ENCODE measurements at places on chromosomes 16 and 17.
A peak's percentile ranks its signal among the peaks of the same experiment; 100 is the strongest.

- no peak for DNase-seq
These were observed 35.3 kb downstream of the FAM20A start for GRCh38 chr17:68565661-68566441.

- no peak for DNase-seq
These were observed 218.3 kb downstream of the IRF8 start for GRCh38 chr16:86117235-86117634.

DNA sequence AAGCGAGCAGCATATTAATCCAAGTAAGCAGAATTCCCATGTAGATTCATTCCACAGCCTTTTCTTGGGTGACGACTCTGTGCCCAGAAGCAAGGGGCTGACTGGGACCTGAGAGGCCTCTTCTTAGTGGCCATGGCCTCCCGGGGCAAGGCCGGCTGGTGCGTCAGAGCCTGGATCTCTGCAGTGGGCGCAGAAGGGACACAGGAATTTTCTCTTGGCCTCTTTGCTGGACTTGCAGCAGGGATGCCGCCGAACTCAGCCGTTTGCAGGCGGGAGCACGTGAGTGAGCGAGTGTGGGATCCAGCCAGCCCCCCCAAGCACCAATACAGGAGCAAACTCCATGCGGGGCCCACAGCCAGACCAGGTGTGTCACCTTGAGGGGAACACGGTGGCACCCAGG is 151.8 kb downstream of the RPTOR start:
- DNase-seq: no peak

GRCh38 chr17:29149431-29150064 is 30.6 kb downstream of the MYO18A start:
- DNase-seq: peak; percentile 78

DNA sequence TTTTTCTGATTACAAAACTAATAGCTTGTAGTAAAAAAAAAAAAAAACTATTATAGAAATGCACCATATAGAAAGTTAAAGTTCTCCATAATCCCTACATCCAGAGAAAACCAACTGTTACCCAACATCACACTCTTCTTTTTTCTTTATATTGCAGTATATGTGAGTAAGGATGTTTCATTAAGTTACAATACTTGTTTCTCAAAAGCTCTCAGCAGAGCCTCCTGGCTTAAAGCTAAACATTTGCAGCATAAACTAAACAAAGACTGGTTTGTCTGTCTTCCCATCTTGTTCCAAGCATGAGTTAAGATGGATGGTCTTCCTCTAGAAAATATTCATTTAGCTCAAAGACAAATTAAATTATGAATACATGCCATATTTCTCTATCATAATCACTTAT is 25.2 kb downstream of the GRB2 start:
- no peak for DNase-seq

- DNase-seq: no peak
These were observed 25.8 kb downstream of the STAT3 start for GRCh38 chr17:42362245-42362961.

- DNase-seq: no peak
These were observed 28.1 kb downstream of the USP32 start for GRCh38 chr17:60363700-60364405.

DNA sequence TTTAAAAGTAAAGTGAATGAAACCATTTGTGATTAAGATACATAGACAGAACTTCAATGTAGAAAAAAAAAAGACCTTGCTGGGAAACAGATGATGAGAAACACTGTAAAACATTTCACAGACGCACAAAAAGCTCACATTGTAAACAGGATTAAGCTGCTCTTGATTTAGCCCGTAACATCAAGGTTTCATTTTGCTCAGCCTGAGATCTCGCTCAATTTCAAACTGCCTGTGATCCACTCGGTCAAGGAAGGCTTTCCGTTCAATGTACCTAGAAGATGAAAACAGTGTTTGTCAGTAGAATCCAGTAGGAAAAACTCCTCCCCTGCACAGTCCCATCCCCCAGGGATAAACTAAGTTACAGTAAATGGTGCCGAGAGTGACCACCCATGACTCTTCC is 42.3 kb upstream of the BCAR1 start:
- DNase-seq: no peak

GRCh38 chr16:74709441-74709877 is 8.8 kb upstream of the MLKL start:
- DNase-seq: peak; percentile 83

DNA sequence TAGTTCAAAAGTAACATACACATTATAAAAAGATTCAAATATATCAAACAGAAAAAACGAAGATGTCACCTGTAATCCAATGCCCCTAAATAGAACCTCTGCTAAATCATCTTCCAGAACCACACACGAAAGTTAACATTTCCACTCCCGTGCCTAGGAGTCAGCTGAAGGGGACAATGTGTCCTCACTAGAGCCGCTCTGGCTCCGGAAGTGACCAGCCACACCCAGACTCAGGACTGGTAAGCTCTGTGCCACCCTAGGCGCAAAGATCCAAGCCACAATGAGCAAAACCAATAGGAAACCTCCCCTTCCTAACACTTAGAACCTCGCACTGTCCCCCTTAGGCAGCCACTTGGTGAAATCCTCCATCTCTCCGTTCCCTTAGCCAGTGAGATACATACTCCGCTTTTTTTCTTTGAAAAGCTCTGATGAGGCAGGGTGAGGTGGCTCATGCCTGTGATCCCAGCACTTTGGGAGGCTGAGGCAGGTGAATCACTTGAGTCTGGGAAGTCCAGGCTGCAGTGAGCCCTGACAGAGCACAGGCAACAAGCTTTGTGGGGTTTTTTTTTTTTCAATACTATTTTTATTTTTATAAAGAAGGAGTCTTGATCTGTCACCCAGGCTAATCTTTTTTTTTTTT is 11.8 kb downstream of the CTRB1 start:
- no peak for DNase-seq

GRCh38 chr16:2009164-2009711 is 383 bp downstream of the ZNF598 start:
- DNase-seq: no peak

DNA sequence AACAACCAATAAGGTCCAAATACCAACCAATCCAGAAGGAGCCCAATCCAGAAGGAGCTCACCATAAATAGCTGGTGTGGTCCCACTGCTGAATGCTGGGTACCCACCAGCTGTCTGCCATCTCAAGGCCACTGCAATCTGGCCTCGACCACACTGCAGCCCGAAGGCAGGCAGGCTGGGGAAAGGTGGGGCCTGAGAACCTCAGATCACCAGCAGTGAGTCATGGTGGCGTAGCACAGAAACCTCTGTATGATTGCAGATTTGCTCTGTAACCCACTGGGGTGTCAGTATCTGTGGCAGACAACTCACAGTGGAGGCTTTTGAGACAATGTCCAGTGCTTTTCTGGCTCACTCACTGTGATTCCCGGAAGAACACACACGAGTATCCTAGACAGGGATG is 14.7 kb upstream of the CMTR2 start:
- no peak for DNase-seq

- DNase-seq: no peak
These were observed 70.5 kb downstream of the MARF1 start for GRCh38 chr16:15572329-15573001.

DNA sequence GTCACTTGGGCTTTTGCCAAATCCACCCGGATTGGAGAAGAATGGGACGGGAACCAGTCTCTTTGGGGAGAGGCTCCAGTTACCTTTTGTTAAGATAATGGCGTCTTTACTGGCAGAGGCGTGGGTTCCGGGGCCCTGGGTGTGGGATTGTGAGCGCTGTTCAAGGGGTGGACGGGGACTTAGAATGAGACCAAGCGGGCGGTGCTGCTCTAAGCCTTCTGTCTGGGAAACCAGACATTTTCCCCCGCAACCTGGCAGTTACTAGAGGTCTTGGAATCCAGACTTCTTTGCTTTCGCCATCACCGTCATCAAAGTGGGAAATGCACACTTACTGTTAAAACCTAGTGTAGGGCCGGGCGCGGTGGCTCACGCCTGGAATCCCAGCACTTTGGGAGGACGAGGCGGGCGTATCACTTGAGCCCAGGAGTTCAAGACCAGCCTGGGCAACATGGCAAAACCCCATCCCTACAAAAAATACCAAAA is 706 bp downstream of the TEN1 start:
- DNase-seq: peak; percentile 52

GRCh38 chr17:31068291-31068690 is 26.5 kb upstream of the NF1 start:
- no peak for DNase-seq

GRCh38 chr16:89534252-89534756 is 26.1 kb downstream of the SPG7 start:
- DNase-seq: no peak

DNA sequence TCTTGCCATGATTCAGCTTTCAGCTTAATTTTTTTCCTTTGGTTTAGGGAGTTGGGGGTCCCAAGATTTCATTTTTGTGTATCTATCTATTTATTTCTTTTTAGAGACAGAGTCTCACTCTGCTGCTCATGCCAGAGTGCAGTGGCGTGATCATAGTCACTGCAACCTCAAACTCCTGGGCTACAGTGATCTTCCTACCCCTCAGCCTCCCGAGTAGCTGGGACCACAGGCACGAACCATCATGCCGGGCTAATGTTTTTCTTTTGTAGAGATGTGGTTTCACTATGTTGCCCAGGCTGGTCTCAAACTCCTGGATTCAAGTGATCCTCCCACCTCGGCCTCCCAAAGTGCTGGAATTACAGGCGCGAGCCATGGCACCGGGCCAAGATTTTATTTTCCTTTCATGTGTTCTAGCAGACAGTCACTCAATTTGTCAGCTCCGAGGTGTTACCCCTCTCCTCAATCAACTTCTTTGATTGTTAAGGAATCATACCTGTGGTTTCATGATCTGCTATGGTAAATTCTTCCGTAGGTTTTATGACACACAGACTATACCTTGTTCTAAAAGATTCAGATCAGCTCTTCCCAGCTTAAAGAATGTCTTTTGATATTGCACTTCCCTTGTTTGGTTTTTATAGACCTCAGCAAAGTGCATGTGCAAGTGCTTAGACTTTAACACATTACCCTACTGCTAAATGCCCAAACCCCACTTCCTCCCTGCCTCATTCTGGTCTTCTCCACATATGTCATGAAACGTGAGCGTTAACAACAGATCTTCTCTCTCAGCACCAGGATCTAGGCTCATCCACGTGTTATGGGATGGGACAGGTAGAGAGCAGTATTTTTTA is 13.0 kb downstream of the UNC45B start:
- DNase-seq: no peak

GRCh38 chr17:50185631-50186471 is 15.6 kb downstream of the COL1A1 start:
- DNase-seq: no peak

- DNase-seq: peak; percentile 68
These were observed 6.8 kb downstream of the UBALD2 start for GRCh38 chr17:76271669-76272540.

DNA sequence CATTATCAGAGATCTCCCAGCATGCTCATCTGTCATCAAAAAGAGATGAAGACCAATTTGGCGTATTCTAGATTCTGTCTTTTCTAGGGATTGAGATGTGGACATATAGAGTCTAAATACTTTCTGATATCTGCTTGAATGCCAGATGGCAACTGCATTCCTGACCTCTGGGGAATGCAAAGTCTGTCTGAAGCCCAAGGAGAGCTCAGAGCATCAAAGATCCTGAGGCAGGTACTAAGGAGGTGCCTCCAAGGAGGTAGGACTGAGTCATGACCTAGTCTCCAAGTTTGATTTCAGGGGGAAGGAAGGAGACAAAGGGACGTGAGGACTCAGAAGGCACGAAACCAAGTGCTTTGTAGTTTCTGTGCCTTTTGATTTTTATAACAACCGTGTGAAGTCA is 448.4 kb downstream of the HS3ST3B1 start:
- DNase-seq: no peak

- no peak for DNase-seq
These were observed 10.4 kb downstream of the PRSS27 start for GRCh38 chr16:2709588-2709984.

GRCh38 chr17:76527430-76528111 is 9.9 kb downstream of the CYGB start:
- DNase-seq: peak; percentile 72

- peak; percentile 9 for DNase-seq
These were observed 426.2 kb upstream of the EEF2KMT start for GRCh38 chr16:5523829-5524228.
